ENCODE measurements at places on chromosomes 7 and 10.
A peak's percentile ranks its signal among the peaks of the same experiment; 100 is the strongest.

DNA sequence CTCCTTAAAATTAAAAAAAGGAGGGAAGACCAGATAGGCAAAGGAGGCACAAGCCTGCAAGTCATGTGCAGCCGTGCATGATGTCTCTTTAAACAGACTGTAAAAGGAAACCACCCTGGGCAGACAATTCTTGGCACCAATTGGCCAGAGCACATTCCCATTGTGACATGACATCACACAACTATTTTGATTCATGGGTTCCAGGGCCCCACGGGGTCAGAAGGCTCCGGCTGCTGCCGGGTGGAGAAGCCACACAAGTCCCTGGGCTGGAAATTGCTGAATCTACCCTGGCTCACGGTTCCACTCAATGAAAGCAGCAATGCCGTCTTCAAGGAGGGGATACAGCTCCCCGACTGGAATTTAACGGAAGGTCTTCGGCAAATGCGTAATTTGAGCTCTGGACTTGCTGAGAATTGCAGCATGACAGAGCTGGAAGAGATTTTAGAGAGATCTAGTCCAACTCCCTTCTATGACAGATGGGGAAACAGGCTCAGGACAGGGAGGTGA is 140.5 kb downstream of the PRKAG2 start:
- peak; percentile 86 for DNase-seq

- DNase-seq: no peak
Observed at GRCh38 chr7:16347066-16347826, 74.1 kb downstream of the CRPPA start.

DNA sequence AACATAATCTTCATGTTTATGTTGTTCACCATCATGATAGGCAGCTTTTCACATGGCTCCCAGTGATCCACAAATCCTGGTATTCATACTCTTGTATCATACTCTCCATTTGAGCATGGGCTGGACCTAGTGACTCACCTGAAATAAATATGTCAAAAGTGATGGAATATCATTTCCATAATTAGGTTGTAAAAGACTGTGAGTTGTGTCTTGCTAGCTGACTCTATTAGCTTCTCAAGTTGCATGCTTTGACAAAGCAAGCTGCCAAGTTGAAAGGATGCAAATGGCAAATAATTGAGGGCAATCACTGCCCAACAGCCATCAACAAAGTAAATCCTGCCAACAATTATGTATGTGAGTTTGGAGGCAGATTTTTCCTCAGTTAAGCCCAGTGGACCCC is 300.4 kb downstream of the AHR start:
- DNase-seq: no peak

DNA sequence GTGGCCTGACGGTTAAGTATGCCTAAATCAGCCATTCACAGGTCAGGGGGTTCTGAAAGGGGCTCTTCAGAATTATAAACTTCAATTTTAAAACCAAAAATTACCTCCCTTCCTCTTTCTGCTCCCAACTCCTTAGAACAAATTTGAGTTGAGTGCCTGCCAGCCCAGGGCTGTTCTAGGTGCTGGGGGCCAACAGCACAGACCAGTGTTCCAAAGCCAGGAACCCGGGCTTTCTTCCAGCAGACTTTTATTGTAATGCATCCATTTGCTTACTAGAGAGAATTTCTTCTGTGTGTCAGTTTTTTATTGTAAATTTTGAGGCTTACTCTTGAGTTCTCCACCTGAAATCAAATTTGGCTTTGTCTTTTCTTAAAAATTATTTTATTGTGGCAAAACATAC is 238.5 kb downstream of the CACNB2 start:
- DNase-seq: no peak

DNA sequence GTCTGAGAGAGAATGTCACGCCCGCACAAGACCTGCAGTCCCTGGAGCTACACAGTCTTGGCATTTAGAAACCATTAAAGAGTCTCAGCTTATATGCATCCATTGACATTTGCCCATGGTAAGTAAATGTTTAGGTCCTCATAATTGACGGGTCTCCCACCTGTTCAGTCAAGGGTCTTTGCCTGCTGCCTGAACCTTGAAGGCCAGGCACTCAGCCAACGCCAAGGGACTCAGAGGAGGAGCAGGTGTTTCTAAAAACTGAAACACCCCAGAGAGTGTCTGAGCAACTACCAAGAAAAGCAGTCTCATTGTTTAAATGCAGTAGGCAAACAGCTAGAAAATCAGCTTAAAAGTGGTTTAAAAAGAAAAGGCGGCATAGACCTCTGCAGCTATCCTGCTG is 264.7 kb upstream of the AKR1E2 start:
- no peak for DNase-seq

DNA sequence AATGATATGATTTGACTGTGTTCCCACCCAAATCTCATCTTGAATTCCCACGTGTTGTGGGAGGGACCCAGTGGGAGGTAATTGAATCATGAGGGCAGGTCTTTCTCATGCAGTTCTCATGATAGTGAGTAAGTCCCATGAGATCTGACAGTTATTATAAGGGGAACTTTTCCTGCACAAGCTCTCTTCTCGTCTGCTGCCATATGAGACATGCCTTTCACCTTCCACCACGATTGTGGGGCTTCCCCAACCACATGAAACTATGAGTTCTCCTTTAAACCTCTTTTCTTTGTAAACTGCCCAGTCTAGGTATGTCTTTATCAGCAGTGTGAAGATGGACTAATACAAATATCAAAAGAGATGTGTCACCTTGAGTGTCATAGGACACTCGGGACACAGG is 502.7 kb upstream of the PODXL start:
- DNase-seq: no peak

- no peak for DNase-seq
Observed at GRCh38 chr7:44959433-44959951, 19.3 kb downstream of the MYO1G start.

GRCh38 chr10:17993361-17993760 is 41.6 kb downstream of the SLC39A12 start:
- no peak for DNase-seq

- no peak for DNase-seq
Observed at GRCh38 chr7:24042028-24042427, 242.0 kb upstream of the NPY start.

DNA sequence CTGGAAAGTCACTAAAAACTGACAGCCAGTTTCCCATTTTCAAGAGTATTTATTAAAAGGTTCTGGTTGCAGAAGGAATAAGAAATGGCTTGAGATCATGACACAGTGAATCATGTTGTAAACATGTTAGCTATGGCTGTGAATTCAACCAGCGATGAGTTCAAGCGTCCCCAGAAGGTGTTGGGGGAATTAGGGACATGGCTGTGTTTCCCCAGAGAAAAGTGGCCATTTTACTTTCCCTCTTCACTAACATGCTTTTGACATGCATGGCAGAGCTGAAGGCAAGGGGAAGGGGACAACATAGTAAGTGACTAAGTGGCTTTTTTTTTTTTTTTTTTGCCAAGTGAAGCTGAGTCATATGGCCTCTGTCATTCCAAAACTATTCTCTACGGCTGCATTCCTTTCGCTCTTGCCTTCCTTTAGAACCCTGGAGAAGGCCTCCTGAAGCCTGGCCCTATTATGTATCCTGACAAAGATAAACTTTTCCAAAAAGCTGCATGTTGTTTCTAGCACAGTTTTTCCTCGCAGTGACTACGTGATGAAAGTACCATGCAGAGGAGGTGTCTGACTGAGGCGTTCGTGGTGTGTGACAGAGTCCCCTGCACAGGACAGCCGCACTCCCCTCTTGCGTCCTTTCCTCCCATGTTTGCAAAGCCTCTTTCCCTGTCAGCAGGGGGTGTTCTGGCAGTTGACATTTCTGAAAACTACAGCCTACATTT is 46.9 kb downstream of the EGFR start:
- DNase-seq: no peak

DNA sequence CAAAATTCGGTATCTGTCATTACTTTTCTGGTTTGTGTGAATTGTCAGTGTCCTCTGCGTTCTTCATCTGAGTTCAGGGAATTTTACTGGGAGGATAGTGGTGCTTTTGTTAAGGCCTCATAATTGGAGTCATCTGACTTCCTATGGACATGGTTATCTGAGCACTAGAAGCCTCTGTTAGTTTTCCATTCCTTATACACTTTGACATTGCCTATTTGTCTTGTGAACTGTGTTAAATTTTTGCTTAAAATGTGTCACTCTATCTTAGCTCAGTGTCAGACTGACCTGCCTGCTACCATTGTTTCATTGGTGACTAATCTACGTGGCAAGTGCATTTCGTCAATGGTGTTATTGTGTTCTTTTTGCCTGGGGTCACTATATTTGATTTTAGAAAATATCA is 253.3 kb downstream of the SEMA3A start:
- no peak for DNase-seq

GRCh38 chr7:99720800-99721595 is 14.0 kb downstream of the CYP3A7 start:
- no peak for DNase-seq

DNA sequence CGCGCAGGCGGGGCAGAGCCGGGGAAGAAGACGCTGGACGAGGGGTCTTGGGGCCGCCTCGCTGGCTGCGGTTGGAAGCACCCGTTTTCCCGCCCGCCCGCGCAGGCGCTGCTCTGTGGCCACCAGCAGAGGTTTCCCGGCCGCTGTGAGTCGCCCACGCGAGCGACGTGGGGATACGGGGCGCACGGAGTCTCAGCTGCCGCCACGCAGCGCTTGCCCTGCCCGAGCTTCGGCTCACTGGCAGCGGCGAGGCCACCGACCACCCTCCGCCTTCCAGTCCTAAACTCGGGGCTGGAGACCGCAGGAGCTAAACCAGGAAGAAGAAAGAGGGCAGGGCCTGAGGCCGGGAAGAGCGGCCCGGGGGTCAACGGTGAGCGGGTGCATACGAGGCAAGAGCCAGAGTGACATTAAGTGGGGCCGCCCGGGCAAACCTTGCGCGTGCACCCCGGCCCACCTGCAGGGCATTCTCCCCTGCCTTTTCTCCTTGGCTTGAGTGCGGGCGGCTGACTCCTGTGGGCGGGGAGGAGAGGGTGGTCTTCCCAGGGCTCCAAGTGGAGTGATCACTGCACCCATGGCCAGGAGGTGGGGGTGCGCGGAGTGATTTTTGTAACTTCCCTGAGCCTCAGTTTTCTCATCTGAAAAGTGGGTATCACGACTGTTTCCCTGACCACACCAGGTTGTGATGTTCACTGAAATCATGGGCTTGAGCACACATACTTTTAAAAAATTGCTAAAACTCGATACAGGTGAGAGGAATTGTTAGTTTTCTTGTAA is 7.1 kb upstream of the EMX2 start:
- no peak for DNase-seq

GRCh38 chr10:132708441-132708840 is 77.5 kb downstream of the NKX6-2 start:
- DNase-seq: no peak

- DNase-seq: no peak
Observed at GRCh38 chr10:61356354-61356753, 96.8 kb downstream of the TMEM26 start.

DNA sequence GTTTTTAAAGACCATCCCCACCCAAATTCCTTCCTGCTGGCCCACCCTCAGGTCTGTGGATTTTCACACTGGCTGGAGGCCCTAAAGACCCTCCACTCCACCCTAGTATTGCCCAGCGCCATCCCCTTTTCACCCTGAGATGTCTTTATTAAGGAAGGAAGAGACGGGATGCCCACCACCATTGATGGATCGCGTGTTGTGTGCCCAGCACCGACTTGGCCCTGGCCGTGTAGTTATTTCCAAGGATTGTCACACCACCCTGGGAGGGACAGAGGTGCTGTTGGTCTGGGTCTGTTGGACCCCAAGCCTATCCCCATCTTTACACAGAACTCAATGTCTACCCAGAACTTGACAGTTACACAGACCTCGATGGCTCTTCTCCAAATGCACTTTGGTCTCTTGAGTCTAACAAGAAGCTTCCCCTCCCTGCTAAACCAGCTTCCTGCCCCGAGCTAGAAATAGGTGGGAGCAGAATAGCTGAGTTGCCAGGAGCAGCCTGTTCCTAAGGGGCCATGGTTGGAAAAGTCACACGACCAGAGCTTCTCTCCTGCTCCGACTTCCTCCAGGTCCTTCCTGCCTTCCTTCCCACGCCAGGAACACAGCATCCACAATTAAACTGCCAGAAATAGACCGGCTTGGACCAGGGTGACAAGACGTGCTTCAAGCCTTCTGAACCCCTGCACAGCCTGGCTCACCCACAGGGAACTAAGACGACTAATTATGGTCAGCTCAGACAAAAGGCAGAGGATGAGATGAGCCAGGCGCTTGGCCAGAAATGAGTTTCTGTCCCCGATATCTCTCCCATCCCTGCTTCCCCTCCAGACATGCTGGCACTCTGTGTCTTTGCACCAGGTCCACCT is 139.5 kb upstream of the CHST15 start:
- no peak for DNase-seq

DNA sequence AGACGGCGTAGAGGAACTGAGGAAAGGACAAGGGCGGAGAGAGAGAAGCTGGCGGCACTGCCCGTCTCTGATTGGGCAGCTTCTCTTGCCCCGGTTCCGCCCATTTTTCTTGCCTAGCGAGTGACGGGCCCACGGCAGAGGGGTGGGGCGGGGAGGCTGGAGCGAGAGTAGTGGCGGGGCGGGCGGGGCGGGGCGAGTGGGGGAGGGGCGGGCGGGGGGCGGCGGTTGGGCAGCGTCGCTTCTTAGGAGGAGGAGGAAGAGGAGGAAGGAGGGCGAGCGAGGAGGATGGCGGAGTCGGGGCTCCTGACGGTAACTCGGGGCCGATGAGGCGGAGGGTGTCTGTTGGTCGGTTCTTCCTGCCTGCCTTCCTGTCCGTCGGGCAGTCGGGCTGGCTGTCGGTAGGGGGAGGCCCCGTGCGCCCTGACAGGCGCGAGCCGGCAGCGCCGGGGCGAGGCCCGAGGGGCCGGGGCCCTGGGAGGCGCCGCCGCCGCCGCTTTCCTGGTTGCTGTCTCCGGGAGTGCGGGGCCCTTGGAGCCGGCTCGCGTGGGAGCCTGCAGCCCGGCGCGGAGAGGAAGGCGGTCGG is at the start of gene SHOC2:
SHOC2 (plus strand) TSS at position 256 of the 583 bp plus-strand sequence. CDS start 44,755 bp downstream, outside the sequence.
- DNase-seq: no peak

GRCh38 chr10:61588770-61589211 is 73.9 kb upstream of the CABCOCO1 start:
- no peak for DNase-seq

- DNase-seq: no peak
Observed at GRCh38 chr10:63670291-63670898, 149.2 kb downstream of the REEP3 start.

GRCh38 chr10:326894-327635 is 191.8 kb downstream of the ZMYND11 start:
- no peak for DNase-seq

DNA sequence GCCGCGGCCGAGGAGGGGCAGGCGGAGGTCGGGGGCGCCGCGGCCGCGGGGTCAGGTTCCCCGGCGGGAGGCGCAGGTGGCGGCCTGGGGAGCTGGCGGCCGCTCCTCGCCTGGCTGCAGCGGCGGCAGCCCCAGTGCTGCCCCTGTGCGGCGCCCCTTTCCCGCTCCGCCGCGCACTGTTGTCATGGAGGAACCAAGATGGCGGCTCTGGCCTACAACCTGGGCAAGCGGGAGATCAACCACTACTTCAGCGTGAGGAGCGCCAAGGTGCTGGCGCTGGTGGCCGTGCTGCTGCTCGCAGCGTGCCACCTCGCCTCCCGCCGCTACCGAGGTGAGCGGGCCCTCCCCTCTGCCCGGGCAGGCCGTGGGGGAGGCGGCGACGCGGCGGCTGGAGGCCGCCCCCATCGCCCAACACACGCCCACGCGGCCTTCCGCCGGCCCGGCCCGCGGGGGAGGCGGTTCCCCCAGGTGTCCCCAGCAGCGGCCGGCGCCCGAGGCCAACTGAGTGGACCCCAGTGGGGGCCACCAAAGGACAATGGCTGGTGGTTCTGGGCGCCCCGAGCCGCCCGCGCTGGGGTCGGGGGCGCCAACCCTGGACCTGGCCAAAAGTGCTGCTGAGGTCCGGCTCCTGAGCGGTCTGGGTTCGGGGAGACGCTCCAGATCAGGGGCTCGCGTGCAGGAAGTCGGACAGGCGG is 425 bp downstream of the CASD1 start:
- DNase-seq: peak; percentile 60
